Neural progenitor cell (in vitro differentiated cells): ENCODE measurements at places on chromosomes 5 and 9. TPM values are rescaled to one million over a fixed set of nuclear protein-coding genes. Genes with fewer than 3 reads are reported as not detected.

QSOX2 gene
- 17.1 and 19.6 TPM in 2 replicates for total RNA-seq

PGM5 gene
- 0.81 and 2.0 TPM in 2 replicates for total RNA-seq

NIPAL4 gene
- not detected in 2 replicates for total RNA-seq

DNAJB5 gene
- total RNA-seq = 17.4 and 26.9 TPM in 2 replicates

B4GALT1 gene
- 7.3 and 7.5 TPM in 2 replicates for total RNA-seq

- DNase-seq = no peak
- no peaks in the 10 kb centered on the region for H3K4me1 ChIP-seq
- no peak overlapping the region for H3K27ac ChIP-seq
- H3K4me3 ChIP-seq = no peak overlapping the region
- no peaks in the 10 kb centered on the region for H3K27me3 ChIP-seq
Measured at GRCh38 chr5:135990528-135991255, 35.9 kb upstream of the LECT2 start.

GRCh38 chr5:89034588-89034987, 151.6 kb upstream of the MEF2C start:
- H3K27me3 ChIP-seq = no peaks in the 10 kb centered on the region
- H3K4me3 ChIP-seq = no peak overlapping the region
- H3K36me3 ChIP-seq = no peaks in the 10 kb centered on the region
- no peak for DNase-seq
- peaks cover 8% of the 10 kb centered on the region for H3K4me1 ChIP-seq

DNA sequence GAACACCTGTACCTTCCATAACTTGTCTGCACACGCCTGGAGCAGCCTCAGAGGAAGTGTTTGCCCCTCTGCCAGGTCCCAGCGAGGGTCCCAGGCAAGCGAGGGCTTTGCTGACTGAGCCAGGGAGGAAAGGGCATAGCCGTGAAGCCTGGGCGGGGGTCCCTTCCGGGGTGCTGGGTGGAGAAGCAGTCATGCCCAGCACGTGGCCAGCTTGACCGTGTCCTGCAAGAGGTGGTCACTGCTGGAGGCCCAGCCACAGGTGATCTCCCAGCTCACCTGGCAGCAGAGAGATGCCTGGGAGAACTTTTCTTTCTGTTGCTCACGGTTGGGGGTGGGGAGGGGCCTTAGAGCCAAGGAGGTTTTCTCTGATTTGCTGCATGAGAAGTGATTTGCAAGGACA, 195.3 kb downstream of the CACNA1B start:
- DNase-seq = no peak
- H3K4me3 ChIP-seq = no peak overlapping the region
- no peak overlapping the region for H3K27ac ChIP-seq
- no peaks in the 10 kb centered on the region for H3K36me3 ChIP-seq
- H3K4me1 ChIP-seq = peaks cover 20% of the 10 kb centered on the region

- peaks cover 6% of the 10 kb centered on the region for H3K4me1 ChIP-seq
- H3K4me3 ChIP-seq = no peak overlapping the region
- H3K27ac ChIP-seq = no peak overlapping the region
- no peak for DNase-seq
- H3K27me3 ChIP-seq = no peaks in the 10 kb centered on the region
- H3K36me3 ChIP-seq = no peaks in the 10 kb centered on the region
Measured at GRCh38 chr9:131214286-131214856, 61.9 kb downstream of the FAM78A start.

DNA sequence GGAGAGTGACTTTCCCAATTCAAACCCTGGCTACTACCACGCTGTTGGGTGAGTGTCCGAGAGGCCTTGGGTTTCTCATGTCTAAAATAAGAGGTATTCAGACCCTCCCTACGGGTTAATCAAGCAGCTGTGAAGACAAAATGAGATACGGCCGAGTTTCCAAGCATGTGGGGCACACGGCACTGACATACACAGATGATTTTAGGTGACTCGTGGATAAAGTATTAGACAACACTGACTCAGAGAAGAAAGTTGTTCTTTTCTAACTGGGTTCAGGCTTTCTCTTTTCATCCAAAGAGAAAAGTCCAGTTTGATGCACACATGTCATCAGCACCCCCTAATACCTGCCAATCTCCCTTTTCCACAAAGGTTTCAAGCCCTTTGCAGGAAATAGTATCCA, 15.6 kb downstream of the FOXI1 start:
- no peak overlapping the region for H3K4me3 ChIP-seq
- no peaks in the 10 kb centered on the region for H3K36me3 ChIP-seq
- H3K27ac ChIP-seq = no peak overlapping the region
- DNase-seq = no peak
- no peaks in the 10 kb centered on the region for H3K27me3 ChIP-seq

DNA sequence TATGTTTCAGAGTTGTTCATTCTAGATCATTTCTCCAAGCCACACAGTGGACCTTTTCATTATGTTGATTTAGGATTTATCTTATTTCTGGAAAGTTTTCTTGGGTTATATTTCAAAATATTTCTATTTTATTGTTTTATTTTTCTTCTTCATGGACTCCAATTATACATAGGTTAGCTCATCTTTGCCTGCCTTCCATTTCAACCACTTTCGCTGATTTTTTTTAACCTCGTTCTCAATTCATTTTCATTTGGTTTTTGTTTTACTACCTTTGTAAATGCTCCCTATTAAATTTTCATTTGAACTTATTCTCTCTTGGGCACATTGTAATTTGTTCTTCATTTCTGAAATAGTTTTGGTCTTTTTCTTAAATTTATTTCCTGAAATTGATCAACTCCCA, 169.0 kb upstream of the PITX1 start:
- H3K36me3 ChIP-seq = no peaks in the 10 kb centered on the region
- no peak for DNase-seq
- H3K27me3 ChIP-seq = peaks cover 32% of the 10 kb centered on the region
- no peaks in the 10 kb centered on the region for H3K4me1 ChIP-seq

- DNase-seq = no peak
- no peaks in the 10 kb centered on the region for H3K36me3 ChIP-seq
- H3K4me1 ChIP-seq = peaks cover 31% of the 10 kb centered on the region
- no peak overlapping the region for H3K27ac ChIP-seq
- H3K4me3 ChIP-seq = peak overlapping the region; percentile 74
Measured at GRCh38 chr5:52802272-52802973, 14.7 kb downstream of the ITGA1 start.

DNA sequence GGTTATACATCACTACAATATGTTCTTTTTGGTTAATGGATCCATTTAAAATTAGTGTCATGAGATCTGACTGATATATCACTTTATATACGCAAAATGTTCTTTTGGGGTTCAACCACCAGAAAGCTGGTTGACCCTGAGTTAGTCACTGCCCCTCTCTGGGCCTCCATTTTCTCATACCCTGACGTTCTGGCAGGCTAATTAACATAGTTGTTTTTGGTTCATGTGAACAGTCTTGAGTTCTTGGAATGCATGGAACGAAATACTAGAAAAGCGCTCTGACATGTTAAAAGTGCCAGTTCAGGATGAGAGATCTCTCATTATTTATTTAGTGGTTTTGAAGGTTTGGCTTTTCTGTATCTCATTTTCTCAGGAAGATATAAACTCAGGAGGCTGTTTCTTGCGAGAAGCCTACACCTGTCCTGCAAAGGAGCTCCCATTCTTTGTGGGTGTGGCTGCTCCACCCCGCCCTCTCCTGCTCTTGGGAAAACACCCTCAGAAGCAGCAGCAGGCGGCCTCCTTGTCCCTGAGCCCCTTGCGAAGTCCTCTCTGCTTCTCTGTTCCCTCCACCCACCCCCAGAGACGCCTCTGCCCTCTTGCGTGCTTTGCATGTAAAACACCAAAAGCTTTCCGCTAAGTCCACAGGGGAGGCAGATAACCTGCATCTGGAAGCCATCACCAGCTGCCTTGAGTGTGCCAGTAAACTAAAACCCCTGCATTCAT, 302.4 kb upstream of the PANK3 start:
- DNase-seq = peak; percentile 73
- H3K27ac ChIP-seq = no peak overlapping the region
- H3K4me3 ChIP-seq = no peak overlapping the region
- H3K27me3 ChIP-seq = no peaks in the 10 kb centered on the region

GRCh38 chr5:89374818-89375521, 492.0 kb upstream of the MEF2C start:
- H3K4me1 ChIP-seq = no peaks in the 10 kb centered on the region
- no peak overlapping the region for H3K4me3 ChIP-seq
- no peak for DNase-seq
- H3K27me3 ChIP-seq = no peaks in the 10 kb centered on the region

GRCh38 chr9:38029915-38030638, 39.0 kb downstream of the SHB start:
- H3K4me3 ChIP-seq = no peak overlapping the region
- H3K27me3 ChIP-seq = no peaks in the 10 kb centered on the region
- no peak for DNase-seq
- no peak overlapping the region for H3K27ac ChIP-seq
- H3K4me1 ChIP-seq = peaks cover 9% of the 10 kb centered on the region
